ENCODE measurements at places on chromosomes 13 and 19.

DNA sequence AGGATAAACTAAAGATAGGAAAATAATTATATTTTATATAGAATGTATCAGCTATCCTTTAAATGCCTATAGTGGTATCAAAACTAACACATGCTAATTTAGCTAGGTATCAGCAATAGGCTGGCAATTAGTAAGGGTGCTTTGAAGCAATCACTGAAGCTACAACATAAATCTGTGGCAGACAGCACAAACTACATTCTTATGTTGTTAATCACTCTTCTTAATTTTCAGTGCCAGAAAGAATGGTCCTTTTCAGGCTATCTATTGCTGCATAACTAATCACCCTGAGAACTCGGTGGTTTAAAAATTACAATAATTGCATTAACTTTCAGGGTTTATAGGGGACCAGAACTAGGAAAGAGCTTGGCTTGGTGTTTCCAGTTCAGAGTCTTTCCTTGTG is 963.1 kb downstream of the EFNB2 start:
- no peak for DNase-seq

DNA sequence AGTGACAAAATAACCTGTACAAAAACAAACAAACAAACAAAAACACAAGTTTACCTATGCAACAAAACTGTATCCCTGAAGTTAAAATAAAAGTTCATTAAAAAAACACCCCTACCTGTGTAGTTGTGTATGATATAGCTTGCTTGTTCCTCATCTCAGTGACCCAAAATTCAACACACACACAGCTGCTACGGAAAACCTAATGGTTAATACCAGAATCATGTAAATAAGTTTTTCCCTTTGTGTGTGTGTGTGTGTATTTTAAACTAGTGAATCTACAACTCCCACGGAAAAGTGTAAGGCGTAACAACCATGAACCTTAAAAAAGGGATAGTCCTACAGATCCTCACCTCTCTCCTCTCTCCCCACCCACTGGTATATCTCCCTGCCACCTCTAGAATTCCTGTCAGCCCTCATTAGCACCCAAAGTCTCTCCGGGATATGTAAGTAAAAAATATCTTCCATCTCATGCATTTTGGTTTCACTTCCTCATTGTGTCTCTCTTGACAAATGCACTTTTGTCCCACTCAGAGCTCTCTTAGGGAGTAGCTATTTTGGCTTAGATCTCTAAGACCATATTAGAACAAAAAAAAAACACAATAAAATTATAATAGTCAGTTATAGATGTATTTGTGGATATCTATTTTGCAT is 2236.5 kb downstream of the PCDH9 start:
- DNase-seq: no peak

DNA sequence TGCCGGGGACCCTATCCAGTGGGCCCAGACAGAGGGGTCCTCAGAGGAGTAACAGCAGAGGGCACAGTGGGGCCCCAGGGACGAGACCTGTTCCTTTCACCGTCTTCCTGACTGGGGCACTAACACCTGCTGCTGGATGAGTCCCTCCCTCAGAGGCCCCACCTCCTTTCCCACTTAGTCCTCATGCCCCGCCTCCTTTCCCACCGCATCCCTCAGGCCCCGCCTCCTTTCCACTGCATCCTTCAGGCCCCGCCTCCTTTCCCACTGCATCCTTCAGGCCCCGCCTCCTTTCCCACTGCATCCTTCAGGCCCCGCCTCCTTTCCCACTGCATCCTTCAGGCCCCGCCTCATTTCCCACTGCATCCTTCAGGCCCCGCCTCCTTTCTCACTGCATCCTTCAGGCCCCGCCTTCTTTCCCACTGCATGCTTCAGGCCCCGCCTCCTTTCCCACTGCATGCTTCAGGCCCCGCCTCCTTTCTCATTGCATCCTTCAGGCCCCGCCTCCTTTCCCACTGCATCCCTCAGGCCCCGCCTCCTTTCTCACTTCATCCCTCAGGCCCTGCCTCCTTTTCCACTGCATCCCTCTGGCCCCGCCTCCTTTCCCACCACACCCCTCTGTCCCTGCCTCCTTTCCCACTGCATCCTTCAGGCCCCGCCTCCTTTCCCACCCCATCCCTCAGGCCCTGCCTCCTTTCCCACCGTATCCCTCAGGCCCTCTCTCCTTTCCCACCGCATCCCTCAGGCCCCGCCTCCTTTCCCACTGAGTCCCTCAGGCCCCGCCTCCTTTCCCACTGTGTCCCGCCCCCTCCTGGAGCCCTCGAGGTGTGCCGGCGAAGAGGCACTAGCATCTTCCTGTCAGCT is 6.7 kb downstream of the SPPL2B start:
- no peak for DNase-seq

DNA sequence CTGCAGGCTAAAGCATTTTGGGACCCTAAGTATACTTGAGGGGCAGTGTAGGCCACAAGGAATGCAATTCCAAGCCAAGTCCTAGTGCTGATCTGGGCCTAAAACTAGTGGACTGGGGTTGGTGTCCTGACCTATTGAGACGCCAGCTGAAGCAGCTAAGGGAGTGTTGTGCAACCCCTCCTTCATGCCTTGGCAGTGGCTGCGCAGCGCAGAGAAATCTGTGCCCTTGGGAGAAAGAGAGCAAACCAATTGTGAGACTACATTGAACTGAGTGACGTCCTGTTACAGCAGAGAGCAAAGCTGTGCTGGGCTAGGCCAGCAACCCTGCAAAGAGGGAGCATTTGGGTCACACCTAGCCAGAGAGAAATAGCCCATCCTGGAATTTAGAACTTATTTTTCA is 2715.0 kb upstream of the PCDH20 start:
- no peak for DNase-seq

- DNase-seq: no peak
Observed at GRCh38 chr19:8573316-8573715, 3.9 kb downstream of the MYO1F start.

- DNase-seq: no peak
Observed at GRCh38 chr13:106752584-106753170, 184.7 kb upstream of the ARGLU1 start.

DNA sequence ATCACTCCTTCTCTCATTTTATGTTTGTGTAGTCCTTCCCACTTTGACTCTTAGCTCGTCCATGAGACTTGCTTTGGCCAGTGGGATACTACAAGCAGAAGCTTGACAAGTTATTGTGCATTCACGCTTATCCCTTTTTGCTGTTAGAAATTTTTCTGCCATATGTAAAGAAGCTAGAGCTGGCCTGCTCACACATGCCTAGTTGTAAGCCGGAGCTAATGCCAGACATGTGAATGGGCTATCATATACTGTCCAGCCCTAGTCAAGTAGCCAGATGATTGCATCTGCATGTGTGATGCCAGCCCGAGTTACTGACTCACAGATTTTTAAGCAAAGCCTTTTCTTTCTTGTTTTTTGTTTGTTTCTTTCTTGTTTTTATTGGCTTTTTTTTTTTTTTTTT is 460.7 kb downstream of the TDRD3 start:
- DNase-seq: no peak

GRCh38 chr19:17577457-17578097 is 22.1 kb downstream of the COLGALT1 start:
- DNase-seq: no peak

DNA sequence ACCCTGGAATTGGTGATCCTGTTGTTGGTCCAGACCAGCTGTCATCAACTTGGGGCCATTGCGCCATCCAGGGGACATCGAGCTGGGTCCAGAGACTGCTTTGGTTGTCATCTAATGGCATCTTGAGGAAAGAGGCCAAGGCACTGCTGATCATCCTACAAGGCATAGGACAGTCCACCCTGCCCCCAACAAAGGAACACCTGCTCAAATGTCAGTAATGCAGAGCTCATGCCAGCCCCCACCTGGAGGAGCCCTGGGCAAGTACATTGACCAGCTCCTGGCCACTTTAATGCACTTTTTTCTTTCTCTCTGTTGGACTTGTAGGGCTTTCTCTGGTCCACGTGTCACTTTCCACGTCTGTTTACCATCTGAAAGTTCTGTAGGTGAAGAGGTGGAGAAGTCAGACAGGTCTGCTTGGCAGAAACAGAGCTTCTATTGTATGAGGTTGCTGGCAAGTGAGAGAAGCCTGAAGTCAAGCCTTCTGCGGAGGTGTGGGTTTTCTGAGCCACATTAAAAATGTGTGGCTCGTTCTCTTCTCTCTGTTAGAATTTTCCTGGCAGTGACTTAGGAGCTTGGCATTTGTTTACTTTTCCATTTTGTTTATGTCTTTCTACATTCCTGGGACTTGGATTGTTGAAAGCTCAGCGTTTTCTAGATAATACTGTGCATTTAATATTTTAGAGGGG is 124.0 kb upstream of the RNF113B start:
- no peak for DNase-seq

All from RCC 7860 (cell line).